ENCODE measurements at places on chromosomes 5 and 9.

DNA sequence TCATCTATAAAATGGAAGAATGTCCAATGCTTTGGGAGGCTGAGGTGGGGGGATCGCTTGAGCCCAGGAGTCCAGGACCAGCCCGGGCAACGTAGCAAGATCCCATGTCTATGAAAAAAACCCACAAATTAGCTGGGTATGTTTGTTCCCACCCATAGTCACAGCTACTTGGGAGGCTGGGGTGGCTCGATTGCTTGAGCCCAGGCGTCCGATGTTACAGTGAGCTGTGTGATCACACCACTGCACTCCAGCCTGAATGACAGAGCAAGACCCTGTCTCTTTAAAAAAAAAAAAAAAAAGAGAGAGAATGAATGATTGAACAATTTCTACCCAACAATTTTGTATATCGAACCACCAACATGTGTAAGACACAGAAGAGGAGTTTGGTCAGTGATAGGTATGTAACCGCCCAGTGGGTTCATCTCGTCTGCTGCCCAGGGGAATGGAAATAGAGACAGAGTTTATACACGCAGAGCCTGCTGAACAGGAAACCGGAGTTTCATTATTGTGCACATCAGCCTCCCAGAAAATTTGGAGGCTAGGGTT lies 26.2 kb upstream of the ERGIC1 start:
- no peak for DNase-seq

- DNase-seq: no peak
Measured at GRCh38 chr9:92384375-92384774, 20.0 kb downstream of the OGN start.

- DNase-seq: no peak
Measured at GRCh38 chr9:1296331-1296730, 246.2 kb downstream of the DMRT2 start.

DNA sequence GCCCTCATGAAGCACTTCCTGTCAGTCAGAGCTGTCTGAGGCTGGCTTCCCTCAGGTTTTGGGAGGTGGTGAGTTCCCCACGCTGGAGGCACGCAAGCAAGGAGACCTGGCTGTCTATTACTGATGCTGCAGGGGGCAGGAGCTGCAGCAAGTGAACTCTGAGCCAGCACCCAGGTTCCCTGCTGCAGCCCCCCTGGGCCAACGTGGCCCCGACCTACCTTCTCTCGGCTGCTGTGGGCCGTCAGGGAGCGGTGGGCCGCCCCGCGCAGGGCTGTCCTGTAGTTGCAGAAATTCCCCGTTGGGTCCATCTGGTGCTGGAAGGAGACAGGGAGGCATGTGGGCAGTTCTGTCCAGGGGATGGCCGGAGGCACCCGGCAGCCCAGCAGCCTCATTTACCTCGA lies 46.8 kb upstream of the RNF130 start:
- DNase-seq: no peak

Measured in putamen (tissue), 1 donor.